ENCODE measurements at places on chromosomes 5 and 9. TPM values are rescaled to one million over a fixed set of nuclear protein-coding genes. Genes with fewer than 3 reads are reported as not detected.

Gene BRINP1
- 0.17 TPM for total RNA-seq

Gene GRXCR2
- not detected for total RNA-seq

Gene ORM2
- not detected for total RNA-seq

Gene FCN1
- total RNA-seq, result not detected

Gene MELK
- 78.4 TPM for total RNA-seq

Gene NMUR2
- total RNA-seq, result 0.13 TPM
